Esophagus squamous epithelium (tissue), 5 donors: ENCODE measurements at places on chromosomes 6 and 20. TPM values are rescaled to one million over a fixed set of nuclear protein-coding genes. Genes with fewer than 3 reads are reported as not detected.
A peak's percentile ranks its signal among the peaks of the same experiment; 100 is the strongest.

DNA sequence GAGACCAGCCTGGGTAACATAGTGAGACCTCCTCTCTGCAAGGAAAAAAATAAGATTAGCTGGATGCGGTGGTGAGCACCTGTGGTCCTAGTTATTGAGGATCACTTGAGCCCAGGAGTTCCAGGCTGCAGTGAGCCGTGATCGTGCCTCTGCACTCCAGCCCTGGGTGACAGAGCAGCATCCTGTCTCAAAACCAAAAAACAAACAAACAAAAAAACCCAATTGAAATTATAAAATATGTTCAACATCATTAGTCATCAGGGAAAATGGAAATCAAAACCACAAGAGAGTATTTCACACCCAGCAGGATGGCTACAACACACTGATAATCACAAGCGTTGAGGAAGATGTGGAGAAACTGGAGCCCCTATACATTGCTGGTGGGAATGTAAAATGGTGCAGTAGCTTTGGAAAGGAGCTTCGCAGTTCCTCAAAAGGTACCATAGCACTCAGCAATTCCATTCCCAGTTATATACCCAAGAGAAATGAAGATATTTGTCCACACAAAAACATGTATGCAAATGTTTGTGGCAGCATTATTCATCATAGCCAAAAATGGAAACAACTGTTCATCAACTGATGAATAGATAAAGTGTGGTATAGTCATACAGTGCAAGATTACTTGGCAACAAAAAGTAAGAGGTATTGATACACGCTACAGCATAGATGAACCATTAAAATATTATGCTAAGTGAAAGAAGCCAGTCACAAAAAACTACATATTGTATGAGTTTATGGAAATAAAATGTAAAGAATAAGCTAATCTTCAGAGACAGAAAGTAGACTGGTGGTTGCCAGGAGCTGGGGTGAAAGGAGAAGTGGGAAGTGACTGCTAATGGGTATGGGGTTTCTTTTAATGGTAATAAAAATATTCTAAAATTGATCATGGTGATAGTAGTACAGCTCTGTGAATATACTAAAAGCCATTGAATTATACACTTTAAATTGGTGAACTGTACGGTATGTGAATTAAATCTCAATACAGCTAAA, 38.7 kb upstream of the RIPOR2 start:
- DNase-seq = no peak

The YWHAB gene
- 135 TPM for total RNA-seq

The KCNB1 gene
- 0.11 TPM for total RNA-seq

The SLC22A3 gene
- total RNA-seq = 13.5 TPM

DNA sequence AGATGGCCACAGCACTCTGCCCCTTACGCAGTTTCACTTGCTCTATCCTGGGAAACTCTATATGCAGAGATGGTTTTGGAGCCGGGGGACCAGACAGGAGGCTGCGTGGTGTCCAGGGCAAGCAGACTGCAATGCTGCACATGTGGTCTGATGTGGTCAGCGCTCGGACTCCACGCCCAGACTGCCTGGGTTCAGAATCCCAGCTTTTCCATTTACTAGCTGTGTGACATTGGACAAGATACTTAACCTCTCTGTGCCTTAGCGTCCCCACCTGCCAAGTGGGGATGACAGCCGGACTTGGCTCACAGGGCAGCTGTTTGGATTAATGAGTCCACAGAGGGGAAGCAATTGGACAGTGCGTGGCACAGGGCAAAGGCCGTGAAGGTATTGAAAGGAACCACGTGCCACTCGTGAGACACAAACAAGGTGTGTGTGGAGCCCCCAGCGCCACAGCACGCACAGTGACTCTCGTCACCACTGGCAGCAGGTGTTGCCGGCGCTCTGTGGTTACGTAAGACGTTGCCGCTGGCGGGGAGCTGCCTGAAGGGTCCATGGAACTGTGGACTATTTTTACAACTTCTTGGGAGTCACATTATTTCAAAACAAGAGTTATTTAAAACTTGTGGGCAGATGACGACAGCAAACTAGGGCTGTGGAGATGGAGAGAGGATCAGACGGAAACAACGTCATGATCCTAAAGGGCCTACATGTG, 201.4 kb downstream of the PREX1 start:
- no peak for DNase-seq

DNA sequence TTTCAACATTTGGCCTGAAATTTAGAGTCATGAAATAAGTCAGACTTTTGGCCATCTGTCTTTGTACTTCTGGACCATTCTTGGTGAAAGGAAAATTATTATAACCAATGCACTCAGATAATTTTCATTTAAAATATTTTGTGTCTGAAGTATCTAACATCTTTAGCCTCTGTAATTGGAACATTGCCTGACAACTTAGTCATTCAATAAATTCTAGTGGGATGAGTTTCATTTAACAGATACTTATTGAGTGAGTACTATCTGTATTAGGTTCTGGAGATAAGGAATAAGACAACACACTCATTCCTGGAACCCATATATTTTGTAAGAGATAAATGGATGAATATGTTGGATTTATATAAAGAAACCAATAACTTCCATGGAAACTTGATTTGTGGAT, 536.0 kb downstream of the BCKDHB start:
- no peak for DNase-seq

The DEF6 gene
- 24.4 TPM for total RNA-seq

- DNase-seq = no peak
These were observed 3.8 kb upstream of the STX16 start for GRCh38 chr20:58647162-58647795.

DNA sequence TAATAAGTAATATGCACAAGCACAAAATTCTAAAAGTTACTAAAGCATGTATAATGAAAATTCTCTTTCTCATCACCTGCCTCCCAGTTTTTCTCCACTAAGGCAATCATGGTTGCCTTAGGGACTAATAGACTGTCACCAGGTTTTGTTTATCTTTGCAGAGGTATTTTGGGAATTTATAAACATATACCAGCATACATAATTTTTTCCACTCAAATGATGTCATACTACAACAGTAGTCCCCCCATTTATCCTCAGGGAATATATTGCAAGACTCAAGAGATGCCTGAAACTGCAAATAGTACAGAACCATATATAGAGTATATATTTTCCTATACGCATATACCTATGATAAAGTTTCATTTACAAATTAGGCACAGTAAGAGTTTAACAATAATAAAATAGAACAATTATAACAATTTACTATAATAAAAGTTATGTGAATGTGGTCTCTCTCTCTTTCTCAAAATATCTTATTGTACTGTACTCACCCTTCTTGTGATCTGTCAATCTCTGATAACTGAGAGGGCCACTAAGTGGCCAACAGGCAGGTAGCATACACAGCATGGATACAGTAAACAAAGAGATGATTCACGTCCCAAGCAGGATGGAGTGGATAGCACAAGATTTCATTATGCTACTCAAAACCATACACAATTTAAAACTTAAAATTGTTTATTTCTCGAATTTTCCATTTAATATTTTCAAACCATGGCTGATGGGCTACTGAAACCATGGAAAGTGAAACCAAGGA, 19.7 kb downstream of the RBL1 start:
- DNase-seq = no peak

DNA sequence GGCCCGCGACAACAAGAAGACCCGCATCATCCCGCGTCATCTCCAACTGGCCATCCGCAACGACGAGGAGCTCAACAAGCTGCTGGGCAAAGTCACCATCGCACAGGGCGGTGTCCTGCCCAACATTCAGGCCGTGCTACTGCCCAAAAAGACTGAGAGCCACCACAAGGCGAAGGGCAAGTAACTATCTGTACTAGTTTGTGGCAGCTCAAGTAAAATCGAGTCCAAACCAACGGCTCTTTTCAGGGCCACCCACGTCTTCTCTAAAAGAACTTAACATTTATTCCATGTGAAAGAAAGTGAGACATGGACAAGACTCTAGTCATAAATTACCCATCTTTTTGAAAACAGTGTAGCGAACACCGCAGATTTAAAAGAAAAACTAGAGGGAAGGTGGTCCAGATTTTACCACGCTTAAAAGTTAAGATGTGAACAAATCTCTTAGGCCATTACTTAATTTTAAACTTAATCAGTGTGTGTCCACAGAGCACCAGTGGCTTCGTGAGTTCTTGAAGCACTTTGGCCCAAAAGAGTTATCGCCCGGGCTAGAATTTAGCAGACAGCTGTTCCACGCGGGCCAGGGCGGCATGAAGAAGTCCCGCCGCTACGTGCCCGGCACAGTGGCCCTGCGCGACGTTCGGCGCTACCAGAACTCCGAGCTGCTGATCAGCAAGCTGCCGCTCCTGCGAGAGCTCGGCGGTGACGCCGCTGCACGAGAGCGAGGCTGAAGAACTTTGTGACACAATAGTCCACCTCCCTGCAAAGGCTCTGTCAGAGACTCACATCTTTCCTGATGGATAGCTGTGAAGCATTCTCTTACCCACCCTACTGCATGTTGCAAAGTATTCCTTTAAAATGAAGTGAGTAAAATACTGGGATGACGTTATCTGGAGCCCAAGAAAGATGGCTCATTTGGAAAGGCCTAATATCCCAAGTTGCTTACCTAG, 113.9 kb upstream of the PRSS16 start:
- peak; percentile 37 for DNase-seq

GRCh38 chr20:62117658-62118057, 4.6 kb upstream of the LSM14B start:
- no peak for DNase-seq

The FAM209A gene
- not detected for total RNA-seq

DNA sequence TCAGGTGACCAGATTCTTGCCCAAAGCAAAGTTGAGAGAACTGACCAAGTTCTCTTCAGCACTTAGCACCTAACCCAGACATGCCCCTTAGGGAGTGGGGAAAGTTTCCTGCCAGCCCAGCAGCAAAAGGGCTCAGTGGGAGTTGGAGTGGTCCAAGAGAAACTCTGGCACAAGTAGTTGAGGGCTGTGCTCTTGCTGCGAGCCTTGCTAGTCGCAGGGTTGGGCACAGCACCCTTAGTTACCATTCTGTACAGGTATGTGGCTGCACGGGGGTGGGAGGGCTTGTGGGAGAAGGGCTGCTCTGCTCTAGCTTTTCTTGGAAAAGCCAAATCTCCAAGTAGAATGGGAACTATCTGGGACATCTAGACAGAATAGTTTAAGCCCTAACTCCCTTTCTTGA, 6.4 kb downstream of the POLR1C start:
- DNase-seq = no peak

GRCh38 chr6:47534063-47534462, 56.5 kb downstream of the CD2AP start:
- no peak for DNase-seq

The ZSCAN12 gene
- total RNA-seq = 4.0 TPM

- DNase-seq = no peak
These were observed 9.6 kb upstream of the BEND3 start for GRCh38 chr6:107124934-107125348.
